ENCODE measurements at places on chromosomes 13 and 19. TPM values are rescaled to one million over a fixed set of nuclear protein-coding genes. Genes with fewer than 3 reads are reported as not detected.

GRCh38 chr13:37443538-37443937, 155.0 kb downstream of the POSTN start:
- no peak for DNase-seq
- H3K27ac ChIP-seq: no peak overlapping the region
- H3K36me3 ChIP-seq: no peaks in the 10 kb centered on the region
- no peak overlapping the region for H3K4me3 ChIP-seq
- no peaks in the 10 kb centered on the region for H3K4me1 ChIP-seq

- H3K27ac ChIP-seq: no peak overlapping the region
- H3K4me3 ChIP-seq: no peak overlapping the region
- no peak for DNase-seq
- H3K36me3 ChIP-seq: peaks cover 8% of the 10 kb centered on the region
These were observed 15.1 kb downstream of the CAPS start for GRCh38 chr19:5929179-5929578.

Gene ZNF223
- 3.3 TPM for total RNA-seq

GRCh38 chr13:97498419-97498818, 64.5 kb downstream of the RAP2A start:
- H3K36me3 ChIP-seq: no peaks in the 10 kb centered on the region
- peaks cover 8% of the 10 kb centered on the region for H3K27me3 ChIP-seq
- H3K4me1 ChIP-seq: no peaks in the 10 kb centered on the region
- no peak for DNase-seq
- H3K27ac ChIP-seq: no peak overlapping the region

GRCh38 chr19:56301886-56302620, 12.6 kb downstream of the ZSCAN5A start:
- DNase-seq: no peak
- peaks cover 18% of the 10 kb centered on the region for H3K4me1 ChIP-seq

Gene NCAN
- not detected for total RNA-seq

DNA sequence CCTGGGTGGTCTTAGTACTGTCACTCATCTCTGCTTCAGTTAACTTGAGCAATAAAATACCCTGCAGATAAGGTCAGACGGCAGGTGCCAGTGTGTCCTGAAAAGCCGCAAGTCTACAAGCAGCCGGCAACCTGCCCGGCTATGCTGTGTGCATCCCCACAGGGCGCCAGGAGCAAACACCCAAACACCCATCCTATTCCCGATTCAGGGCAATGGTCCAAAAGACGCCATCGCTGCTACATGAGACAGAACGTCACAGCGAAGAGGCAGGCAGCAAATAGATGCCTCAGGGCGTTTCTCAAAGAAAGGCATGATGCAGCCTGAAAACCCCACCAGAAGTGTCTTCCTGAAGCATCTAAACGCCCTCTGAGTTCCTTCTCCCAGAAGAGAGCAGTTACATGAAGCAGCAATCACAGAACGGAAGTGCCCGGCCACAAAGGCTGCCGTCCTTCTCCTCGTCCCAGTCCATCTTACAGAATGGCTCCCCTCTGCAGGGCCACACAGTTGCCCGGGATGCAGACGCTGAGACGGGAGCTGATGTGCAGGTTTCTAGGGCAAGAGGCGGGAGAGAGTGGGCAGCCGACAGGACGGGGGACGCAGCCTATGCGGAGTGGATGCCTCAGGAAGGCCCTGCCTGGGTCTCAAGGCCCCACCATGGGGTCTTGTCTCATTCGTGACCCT, 35.1 kb downstream of the RASA3 start:
- no peak overlapping the region for H3K27ac ChIP-seq
- no peaks in the 10 kb centered on the region for H3K27me3 ChIP-seq
- peak; percentile 19 for DNase-seq
- peaks cover 24% of the 10 kb centered on the region for H3K36me3 ChIP-seq

Gene GPC6
- not detected for total RNA-seq

GRCh38 chr19:45443462-45444317, 20.0 kb upstream of the ERCC1 start:
- peak overlapping the region; percentile 53 for H3K27ac ChIP-seq
- DNase-seq: peak; percentile 69
- no peaks in the 10 kb centered on the region for H3K27me3 ChIP-seq
- H3K36me3 ChIP-seq: peaks cover 2% of the 10 kb centered on the region
- peak overlapping the region; percentile 82 for H3K4me3 ChIP-seq

GRCh38 chr13:39249982-39250381, 211.7 kb downstream of the NHLRC3 start:
- H3K27ac ChIP-seq: no peak overlapping the region
- H3K4me1 ChIP-seq: no peaks in the 10 kb centered on the region
- H3K36me3 ChIP-seq: no peaks in the 10 kb centered on the region
- DNase-seq: no peak

DNA sequence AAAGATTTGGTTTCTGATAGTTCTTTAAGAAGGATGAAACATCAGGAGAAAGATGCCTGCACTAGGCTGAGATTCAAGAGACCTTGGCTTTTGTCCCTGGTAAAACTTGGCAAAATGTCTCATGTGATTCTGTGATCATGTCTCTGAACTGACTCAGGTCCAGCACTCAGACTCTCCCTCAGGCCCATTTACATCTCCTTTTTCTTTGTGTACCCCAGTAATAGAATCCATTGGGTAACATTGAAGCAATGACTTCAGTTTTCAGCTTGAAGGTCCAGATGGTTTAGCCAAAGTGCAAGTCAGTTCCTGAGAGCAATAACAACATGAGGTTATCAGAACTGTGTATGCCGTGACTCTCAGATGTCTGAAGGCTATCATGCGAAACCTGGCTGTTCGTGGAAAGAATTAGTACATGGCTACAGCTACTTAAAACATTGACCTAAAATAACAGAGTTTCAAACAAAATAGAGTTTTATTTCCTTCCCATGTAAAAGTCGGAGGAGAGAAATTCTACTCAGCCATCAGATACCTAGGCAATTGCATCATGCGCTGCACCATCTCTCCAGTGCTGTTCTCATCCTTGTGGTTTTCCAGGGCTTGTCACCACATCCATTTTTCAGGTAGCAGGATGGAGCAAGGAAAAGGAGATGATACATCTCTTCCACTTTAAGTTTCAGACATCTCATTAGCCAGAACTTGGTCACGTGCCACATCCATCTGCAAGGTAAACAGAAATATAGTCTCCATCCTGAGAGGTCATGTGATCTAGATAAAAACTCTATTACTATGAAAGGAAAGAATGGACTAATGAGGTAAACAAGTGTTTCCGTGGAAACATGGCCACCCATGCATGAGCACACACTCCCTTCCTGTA, 117.3 kb downstream of the POSTN start:
- H3K36me3 ChIP-seq: no peaks in the 10 kb centered on the region
- no peaks in the 10 kb centered on the region for H3K4me1 ChIP-seq
- H3K27ac ChIP-seq: no peak overlapping the region
- H3K4me3 ChIP-seq: no peak overlapping the region
- no peaks in the 10 kb centered on the region for H3K27me3 ChIP-seq
- no peak for DNase-seq

GRCh38 chr13:107992542-107992941, 222.8 kb downstream of the LIG4 start:
- no peaks in the 10 kb centered on the region for H3K36me3 ChIP-seq
- no peak overlapping the region for H3K27ac ChIP-seq
- H3K4me3 ChIP-seq: no peak overlapping the region
- no peaks in the 10 kb centered on the region for H3K27me3 ChIP-seq
- no peak for DNase-seq
- no peaks in the 10 kb centered on the region for H3K4me1 ChIP-seq

Gene PEG3
- total RNA-seq: 0.06 TPM

DNA sequence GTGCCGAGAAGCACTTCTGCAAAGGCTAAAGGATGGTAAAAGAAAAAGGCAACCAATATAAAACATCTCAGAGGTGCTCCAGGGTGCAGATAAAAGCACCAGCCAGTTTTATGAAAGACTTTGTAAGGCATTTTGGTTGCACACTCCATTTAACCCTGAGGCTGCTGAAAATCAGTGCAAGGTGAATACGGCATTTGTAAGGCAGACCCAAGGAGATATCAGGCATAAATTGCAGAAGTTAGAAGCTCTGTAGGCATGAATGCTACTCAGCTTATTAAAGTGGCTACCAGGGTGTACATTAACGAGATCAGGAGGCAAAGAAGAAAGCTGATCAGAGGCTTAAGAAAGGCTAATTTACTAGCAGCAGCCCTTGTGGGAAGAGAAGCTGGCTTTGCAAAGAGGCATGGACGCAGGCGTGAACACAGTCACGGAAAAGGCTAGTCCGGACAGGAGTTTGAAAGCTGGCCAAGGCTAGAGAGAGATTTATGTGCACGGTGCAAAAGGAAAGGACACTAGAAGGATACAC, 99.6 kb downstream of the ZNF429 start:
- H3K4me3 ChIP-seq: peak overlapping the region; percentile 87
- H3K27ac ChIP-seq: peak overlapping the region; percentile 91
- no peak for DNase-seq
- H3K36me3 ChIP-seq: peaks cover 4% of the 10 kb centered on the region
- no peaks in the 10 kb centered on the region for H3K27me3 ChIP-seq

Gene CBARP
- 0.17 TPM for total RNA-seq

DNA sequence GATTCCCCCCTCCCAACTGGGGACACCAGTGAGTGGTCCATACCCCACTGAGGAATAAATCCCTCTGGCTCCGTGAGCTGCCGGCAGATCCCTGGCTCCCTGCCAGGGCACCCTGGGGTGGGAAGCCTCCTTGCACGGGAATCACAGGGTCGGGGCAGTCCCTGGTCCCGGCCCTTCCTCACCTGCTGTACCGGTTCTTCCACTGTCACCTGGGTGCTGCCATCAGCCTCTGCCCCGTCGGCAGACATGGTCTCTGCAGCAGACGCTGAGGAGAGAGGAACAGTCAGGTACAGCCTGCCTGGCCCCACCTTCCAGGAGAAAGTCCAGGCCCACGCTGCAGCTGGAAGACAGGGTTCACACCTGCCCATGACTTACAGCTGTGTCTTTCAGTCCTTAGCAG, 6.3 kb downstream of the PLIN3 start:
- DNase-seq: no peak
- no peak overlapping the region for H3K27ac ChIP-seq
- no peaks in the 10 kb centered on the region for H3K27me3 ChIP-seq
- H3K4me3 ChIP-seq: no peak overlapping the region
- peaks cover 4% of the 10 kb centered on the region for H3K4me1 ChIP-seq
- H3K36me3 ChIP-seq: no peaks in the 10 kb centered on the region

Gene SLC8A2
- 0.20 TPM for total RNA-seq
